ENCODE measurements at places on chromosomes 4 and X.

DNA sequence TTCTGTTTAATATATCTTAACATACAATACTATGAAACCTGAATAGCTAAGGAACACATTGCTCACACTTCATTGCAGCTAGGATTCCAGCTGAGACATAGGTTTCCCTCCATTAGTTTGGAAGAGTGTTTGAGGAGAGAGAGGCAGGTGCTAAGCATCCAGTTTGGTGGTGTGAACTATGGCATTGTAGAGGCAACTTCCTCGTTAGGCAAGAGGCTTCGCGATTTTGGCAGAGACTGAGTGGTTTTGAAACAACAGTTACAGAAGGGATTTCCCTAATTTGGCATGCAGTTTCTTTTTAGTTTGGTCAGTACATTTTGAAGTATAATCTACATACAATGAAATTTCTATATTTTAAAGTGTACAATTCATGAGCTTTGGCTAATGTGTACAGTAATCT, 117.1 kb upstream of the BMP3 start:
- DNase-seq, result no peak

DNA sequence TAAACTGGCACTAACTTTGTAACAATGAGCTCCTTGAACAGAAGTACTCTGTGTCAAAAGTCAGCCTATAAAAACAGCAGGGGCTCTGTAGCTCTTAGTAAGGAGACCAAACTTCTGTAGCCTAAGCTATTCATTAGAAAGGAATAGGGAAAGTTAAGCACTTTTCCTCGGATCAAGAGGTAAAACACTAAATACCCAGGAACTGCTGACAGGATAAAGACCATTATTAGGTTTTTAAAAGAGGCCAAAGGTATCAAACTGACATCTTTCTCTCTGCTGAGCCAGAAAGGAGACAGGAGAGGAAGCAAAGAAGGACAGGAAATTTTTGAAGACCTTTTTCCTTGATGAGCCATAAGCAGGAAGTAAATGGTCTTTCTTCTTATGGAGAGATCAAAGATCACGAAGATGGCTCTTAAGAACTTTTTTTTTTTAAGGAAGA, 31.9 kb downstream of the ANAPC10 start:
- DNase-seq, result no peak

GRCh38 chr4:23811161-23811560, 78.7 kb downstream of the PPARGC1A start:
- DNase-seq, result no peak

- peak; percentile 65 for DNase-seq
Measured at GRCh38 chr4:119559044-119559647, 69.5 kb downstream of the PDE5A start.

DNA sequence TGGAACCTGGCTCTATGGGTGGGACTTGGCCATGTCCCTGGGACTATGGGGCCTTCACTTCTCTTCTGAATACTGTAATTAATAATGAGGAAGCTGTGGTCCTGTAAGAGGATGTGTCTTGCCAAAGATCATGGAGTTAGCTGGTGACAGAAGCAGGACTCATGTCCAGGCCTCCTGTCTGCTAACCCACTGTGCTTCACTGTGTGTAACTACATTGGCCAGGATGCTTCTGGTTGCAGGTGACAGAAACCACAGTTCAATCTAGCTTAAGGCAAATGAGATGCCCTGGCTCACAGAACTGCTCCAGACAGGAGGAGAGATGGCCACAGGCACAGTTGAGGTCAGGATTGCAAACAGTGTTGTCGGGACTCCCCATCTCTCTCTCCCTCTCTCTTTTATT, 3.1 kb downstream of the MTMR1 start:
- DNase-seq, result no peak

GRCh38 chr4:155566354-155566753, 100.3 kb upstream of the GUCY1A1 start:
- DNase-seq, result no peak

DNA sequence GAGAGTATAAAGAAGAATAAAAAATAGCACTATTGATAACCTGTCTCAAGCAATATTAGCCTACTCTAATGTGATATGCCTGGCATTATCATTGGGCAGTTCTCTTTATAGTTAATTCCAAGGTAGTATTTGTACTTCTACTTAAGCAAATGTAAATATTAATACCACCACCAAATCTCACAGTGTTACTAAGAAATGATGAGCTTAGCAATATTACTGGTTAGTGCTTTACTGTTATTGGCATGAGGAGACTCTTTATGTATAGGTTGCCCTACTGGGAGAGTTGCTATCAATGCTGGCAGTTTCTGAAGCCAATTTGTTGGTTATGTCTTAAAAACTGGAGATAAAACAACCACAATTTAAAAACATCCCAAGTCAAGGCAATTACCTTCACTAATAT, 155.7 kb downstream of the CDS1 start:
- DNase-seq, result no peak

DNA sequence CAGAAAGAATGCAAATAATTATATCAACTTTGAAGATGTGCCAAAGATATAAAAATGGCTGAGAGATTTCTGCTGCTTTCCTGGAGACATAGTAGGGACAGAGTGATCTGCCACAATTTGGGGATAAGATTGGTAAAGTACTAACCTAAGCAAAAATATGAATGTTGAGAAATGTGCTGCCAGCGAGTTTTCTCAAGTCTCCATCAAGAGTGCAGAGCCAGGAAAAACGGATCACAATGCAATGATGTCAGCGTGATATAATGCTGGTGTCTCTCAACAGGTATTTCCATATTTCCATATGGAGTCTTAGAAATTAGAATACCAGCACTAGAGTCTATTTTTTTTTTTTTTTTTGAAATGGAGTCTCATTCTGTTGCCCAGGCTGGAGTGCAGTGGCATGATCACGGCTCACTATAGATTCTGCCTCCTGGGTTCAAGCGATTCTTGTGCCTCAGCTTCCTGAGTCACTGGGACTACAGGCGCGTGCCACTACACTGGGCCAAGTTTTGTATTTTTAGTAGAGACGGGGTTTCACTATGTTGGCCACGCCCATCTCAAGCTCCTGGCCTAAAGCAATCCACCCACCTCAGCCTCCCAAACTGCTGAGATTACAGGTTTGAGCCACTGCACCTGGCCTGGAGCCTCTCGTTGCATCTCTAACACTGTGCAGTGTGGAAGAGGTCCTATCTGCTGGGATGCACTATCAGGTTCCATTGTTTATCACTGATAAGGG, 893.5 kb downstream of the TRIML1 start:
- DNase-seq, result no peak

DNA sequence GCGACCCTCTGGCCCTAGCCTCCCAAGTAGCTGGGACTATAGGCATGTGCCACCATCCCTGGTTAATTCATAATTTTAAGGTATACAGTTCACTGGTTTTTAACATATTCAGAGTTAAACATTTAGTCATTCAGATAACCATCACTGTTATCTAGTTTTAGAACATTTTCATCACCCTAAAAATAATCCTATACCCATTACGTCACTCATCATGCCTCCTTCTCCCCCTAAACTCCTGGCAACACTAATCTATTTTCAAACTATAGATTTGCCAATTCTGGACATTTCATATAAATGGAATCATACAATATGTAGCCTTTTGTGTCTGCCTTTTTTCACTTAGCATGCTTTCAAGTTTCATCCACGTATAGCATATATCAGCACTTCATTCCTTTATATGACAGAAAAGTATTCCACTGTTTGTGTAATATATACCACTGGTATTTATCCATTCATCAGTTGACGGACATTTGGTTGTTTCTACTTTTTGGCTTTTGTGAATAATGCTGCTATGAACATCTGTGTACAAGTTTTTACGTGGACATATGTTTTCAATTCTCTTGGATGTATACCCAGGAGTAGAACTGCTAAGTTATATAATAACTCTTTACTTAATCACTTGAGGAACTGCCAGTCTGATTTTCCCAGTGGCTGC, 32.0 kb upstream of the RPS3A start:
- DNase-seq, result no peak

DNA sequence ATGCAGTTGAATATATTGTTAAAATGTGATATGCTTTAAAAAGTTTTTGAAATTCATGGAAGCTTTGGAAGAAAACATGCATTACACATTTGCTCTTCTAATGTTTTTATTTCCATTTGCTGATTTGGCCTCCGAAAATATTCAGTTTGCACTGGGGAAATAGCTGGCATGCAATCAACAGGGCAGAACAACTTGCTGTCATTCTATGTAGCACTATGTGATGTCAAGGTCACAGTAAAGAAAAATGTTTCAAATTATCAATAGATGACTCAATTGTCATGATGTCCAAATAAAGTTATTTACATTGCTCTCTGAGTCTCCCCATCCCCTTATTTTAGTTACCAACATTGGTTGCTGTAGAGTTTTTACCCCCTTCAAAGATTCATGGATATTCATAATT, 119.2 kb downstream of the TLL1 start:
- no peak for DNase-seq

DNA sequence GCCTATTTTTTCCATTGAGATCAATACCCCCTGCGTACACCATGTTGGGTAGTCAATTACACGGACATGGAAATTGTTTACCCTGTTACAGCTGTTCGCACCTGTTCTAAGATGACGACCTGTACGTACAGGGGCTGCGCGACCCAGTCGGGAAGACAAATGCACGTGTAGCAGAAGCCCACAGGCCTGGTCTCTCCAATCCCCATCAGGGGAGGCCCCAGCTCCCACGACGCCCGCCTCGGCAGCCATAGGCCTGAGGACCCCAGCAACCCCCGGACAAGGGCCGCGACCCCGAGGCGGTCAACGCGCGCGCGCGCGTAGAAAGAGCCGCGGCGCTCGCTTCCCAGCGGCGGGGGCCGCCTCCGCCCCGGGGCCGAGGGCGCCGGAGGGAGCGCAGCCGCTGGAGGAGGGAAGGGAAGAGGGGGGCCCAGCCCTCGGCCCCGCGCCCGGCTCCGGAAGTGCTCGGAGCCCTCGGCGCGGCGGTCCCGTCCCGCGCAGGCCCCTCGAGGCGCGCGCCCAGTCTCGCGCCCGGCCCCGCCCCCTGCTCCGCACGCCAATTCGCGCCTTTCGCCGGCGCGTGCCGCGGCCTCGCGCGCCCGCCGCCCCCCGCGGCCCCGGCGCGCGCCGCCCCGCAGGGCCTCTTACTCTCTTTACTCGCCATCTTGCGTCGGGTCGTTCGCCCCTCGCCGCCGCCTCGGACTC, 618 bp downstream of the RBBP7 start:
- DNase-seq, result peak; percentile 61

GRCh38 chr4:86613734-86614133, 19.6 kb downstream of the PTPN13 start:
- DNase-seq, result no peak

GRCh38 chr4:183920512-183920911, 15.4 kb downstream of the STOX2 start:
- no peak for DNase-seq

GRCh38 chr4:23297327-23297726, 592.5 kb downstream of the PPARGC1A start:
- DNase-seq, result no peak

- no peak for DNase-seq
Measured at GRCh38 chr4:143701365-143701764, 890 bp upstream of the FREM3 start.

GRCh38 chr4:146099585-146099984, 75.9 kb upstream of the LSM6 start:
- DNase-seq, result no peak

GRCh38 chr4:87103086-87103485, 117.3 kb downstream of the KLHL8 start:
- no peak for DNase-seq

GRCh38 chr4:146379744-146380143, 142.0 kb downstream of the SLC10A7 start:
- no peak for DNase-seq

DNA sequence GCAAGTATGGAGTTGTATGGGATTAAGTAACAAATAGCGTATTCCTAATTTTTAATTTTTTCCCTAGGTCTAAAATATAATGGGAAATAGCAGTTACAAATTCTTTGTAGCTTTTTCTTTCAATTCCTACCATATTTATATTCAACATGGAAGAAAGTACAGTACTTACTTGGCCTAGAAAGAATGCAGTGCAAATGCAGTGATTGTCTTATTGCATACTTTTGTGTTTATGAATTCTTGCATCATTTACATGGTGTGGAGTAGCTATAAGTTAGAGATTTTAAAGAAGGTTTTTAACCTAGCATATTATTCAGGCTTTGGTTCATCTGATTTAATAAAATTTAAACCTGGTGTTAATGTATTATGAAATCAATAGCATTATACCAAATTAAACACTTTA, 263.3 kb downstream of the BMPR1B start:
- no peak for DNase-seq

DNA sequence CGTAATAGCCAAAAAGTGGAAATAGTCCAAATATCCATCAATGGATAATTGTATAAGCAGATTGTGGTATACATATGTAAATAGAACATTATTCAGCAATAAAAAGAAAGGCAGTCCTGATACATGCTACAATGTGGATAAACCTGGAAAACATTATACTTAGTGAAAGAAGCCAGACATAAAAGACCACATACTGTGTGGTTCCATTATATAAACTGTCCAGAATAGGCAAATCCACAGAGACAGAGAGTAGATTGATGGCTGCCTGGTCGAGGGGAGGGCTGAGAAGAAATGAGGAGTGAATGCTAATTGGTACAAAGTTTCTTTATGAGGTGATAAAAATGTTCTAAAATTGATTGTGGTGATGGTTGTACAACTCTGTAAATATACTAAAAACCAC, 397.4 kb upstream of the RPS6KA3 start:
- DNase-seq, result no peak

DNA sequence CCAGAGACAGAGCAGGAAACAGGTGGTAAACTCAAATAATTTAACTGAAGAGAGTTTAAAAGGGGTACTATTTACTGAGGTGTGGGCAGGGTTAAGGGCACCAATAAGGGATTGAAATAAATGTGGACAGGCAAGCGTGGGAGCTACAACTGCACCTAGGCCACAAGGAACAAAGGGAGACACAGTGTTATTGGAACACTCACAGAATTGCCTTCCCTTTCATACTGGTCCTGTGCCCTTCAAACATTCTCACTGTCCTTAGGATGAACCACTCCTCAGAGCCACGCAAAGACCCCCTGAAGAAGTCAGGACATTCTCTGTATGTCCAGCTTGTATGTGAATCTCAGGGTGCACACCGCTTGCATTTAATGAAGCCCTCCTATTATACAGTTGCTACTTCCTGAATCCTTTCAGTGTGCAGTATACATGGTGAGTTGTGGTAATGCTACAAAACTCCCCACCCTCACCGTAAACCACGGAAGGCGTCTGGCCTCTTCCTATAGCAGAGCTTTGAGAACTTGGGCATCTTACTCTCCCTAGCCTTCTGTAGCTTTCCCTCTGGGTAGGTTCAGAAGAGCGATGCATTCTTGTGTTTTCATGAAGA, 9.6 kb upstream of the MRPL1 start:
- DNase-seq, result no peak

- DNase-seq, result no peak
Measured at GRCh38 chr4:37985730-37986275, 25.6 kb downstream of the PTTG2 start.

DNA sequence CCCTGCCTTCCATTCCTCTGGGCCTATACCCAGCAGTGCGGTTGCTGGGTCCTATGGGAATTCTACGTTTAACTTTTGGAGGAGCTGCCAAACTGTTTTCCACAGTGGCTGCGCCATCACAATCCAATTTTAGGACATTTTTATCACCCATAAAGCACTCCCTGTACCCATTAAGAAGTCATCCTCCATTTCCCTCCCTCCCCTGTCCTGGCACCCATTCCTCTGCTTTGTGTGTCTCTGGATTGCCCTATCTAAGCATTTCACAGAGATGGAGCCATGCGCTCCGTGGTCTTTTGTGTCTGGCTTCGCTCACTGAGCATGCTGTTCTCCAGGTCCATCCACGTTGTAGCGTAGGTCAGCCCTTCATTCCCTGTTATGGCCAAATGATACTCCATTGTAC, 1.7 kb upstream of the OPN1LW start:
- no peak for DNase-seq

- DNase-seq, result no peak
Measured at GRCh38 chr4:76571274-76571673, 136.2 kb downstream of the SHROOM3 start.

GRCh38 chrX:120238933-120239332, 11.7 kb upstream of the ZBTB33 start:
- no peak for DNase-seq

Data from astrocyte of the hippocampus (primary cell).